CD14-positive monocyte (primary cell): ENCODE measurements at places on chromosomes 3 and 15.

DNA sequence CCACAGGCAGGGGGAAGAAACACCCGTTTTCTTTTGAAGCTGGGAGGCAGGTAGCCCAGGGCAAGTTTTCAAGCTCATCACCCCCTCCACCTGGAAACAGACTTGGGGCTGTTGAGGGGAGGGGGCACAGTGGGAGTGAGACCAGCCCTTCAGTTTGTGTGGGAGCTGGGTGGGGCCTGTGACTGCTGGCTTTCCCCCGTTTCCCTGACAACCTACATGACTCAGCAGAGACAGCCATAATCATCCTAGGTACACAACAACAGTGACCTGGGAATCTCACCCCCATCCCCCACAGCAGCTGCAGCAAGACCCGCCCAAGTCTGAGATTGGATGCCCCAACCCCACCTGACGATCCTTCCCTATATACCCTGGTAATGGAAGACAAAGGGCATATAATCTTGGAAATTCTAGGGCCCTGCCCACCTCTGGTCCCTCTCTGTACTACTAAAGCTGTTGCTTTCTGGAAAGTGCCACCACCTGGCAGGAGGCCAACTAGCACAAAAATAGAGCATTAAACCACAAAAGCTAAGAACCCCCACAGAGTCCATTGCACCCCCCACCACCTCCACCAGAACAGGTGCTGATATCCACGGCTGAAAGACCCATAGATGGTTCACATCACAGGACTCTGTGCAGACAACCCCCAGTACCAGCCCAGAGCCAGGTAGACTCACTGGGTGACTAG lies 422.2 kb upstream of the SGO1 start:
- no peak for DNase-seq

DNA sequence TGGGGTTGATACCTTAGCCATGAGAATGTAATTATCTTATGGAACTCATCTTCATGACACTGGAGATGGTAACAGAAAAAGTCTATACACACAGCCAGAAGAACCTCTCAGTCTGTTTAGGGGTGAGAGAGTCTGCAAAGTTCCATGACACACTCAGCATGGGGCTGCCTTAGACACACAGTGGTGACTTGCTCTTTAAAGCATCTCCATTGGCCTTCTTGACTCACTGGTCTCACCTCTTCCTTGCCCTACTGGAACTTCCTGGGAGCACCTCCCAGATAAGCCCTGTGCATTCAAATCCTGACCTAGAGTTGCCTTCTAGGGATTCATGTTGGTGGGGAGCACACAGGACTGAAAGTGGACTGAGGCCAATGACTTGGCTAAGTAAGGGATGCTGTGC lies 9.3 kb downstream of the MAGI1 start:
- DNase-seq, result no peak

- no peak for DNase-seq
Observed at GRCh38 chr3:158725348-158726011, 6.8 kb downstream of the RARRES1 start.

DNA sequence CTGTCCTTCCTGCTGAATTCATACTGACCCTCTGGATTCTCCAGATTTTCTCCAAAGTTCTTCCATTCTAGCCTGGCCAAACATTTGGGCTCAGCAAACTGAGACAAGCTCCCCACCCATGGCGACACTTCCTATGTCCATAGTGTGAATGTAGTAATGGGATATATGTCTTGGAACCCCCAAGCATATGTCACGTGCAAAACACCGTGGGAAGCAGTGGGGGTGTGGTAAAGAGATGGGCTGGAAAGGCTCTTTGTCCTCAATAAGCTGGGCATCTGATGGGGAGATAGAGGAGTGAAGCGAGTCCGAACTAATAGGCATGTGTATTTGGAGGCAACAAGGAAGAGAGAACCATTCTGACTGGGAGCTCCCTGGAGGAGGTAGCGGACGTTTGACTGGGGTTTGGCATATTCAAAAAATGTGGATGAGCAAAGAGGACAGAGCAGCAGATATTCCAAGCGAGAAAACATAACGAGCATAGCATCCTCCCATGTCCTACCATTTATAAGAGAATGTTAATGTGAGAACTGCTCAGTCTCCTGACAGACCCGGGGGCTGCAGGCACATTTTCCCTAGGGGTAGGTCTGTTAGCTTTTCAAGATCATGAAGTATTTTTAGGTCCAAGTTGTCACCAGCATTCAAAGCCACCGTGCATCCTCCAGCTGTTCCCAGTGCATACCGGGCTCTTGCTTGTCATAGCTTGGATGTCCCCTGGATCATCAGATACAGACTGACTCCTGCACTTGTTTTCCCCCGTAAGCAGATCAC lies 25.6 kb downstream of the TPM1 start:
- DNase-seq, result no peak

GRCh38 chr3:162094301-162094700 lies 597.7 kb downstream of the OTOL1 start:
- no peak for DNase-seq

DNA sequence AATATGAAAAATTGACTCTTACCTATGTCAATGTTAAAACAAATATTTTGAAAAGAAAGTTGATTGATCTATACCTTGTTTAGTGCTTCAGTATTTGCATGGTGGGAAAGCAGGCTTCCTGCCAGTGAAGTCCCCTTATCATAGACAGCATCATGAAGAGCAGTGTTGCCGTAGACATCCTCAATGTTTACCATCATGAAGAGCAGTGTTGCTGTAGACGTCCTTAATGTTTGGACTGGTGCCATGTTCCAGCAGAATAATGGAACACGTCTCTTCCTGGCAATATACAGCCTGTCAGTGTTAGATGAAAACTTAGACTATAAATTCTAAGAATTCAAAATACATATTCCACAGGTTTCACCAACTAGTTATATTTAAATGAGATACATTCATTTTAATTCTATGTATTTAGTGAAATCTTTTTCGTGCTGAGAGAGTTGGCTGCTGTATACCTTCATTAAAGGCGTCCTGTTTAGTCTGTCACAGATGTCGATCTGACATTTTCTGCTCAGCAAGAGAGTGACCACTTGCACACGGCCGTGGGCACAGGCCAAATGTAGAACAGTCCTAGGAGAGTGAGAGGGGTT lies 116.8 kb downstream of the LMLN start:
- no peak for DNase-seq

DNA sequence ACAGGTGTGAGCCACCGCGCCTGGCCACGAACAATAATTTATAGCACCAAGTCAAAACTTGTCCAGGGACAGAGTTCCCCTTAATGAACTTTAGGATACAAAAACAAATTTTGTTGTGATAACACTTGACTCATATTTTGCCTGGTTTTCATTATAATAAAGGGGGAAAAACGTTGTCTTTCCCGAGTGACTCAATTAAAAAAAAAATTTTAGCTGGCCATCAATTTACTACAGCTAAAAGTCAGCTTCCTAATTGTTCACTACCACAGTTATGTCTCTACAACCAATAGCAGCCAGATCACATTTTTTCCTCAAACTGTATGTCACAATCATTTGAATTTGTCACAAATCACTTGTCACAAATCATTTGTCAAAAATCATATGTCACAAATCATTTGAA lies 116.0 kb downstream of the P3H2 start:
- no peak for DNase-seq

GRCh38 chr3:144384241-144384979 lies 412.8 kb downstream of the DIPK2A start:
- no peak for DNase-seq

DNA sequence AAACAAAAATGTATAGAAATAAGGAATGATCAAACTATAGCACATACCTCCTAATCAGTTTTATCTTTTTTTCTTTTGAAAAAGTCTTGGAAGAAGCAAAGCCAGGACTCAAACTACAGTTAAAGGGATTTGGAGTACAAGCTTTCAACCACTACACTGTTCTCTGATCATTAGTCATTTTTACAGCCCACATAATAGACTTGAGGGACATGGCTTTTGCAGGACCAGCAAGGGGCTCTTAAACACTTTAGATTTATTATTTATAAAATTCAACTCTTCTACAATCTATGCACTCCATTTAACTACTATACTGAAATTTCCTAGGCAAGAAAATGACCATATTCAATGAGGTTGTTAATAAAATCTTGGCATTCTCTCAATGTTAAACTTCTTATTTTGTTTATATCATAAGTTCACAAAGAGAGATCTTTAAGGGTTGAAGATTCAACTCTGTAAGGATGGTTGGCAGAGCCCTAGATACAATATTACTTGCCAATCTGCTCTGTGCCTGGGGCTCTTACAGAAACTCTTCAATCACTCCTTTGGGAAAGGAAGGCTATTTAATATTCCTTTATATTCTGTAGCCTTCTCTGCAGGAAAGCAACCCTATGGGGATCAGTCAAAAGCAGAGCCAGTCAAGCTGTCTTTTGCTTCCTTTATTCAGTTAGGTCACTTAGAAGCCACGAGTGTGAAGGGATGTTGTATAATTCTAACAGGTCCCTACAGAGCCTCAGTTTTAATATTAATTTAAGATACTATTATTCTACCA lies 557.7 kb upstream of the SGO1 start:
- no peak for DNase-seq

- no peak for DNase-seq
Observed at GRCh38 chr3:132486099-132486498, 68.8 kb downstream of the DNAJC13 start.

DNA sequence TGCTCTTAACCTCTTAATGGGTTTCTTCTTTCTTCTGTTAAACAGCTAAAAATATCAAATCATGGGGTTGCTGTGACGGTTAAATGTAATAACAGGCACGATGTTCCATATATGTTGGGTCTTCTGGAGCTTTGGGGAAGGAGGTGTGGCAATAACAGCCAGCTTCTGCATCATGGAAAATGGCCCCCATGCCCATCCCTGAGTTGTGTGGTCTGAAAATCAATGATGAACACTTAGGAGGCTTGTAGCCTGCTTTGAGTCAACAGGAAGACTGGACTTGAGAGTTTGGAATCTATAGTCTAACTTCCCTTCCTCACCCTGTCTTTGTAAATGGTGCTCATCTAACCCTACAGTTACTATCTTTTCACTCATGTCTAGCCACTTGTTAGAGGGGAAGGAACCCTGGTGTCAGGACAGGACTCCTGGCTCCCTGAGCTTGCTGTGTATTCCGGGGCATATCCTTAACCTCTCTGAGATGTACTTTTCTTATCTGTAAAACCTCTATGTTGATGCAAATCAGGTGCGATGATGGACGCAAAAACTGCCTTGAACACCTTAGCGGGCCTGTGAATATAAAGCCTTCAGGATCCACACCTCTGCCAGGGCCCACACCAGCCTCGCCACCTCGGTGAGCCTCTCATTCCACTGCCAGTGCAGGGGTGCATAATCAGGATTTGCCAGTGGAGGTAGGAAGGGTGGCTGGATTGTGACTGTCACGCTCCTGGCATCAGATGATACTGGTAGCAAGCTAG lies 27.5 kb downstream of the SMAD3 start:
- DNase-seq, result peak; percentile 74

DNA sequence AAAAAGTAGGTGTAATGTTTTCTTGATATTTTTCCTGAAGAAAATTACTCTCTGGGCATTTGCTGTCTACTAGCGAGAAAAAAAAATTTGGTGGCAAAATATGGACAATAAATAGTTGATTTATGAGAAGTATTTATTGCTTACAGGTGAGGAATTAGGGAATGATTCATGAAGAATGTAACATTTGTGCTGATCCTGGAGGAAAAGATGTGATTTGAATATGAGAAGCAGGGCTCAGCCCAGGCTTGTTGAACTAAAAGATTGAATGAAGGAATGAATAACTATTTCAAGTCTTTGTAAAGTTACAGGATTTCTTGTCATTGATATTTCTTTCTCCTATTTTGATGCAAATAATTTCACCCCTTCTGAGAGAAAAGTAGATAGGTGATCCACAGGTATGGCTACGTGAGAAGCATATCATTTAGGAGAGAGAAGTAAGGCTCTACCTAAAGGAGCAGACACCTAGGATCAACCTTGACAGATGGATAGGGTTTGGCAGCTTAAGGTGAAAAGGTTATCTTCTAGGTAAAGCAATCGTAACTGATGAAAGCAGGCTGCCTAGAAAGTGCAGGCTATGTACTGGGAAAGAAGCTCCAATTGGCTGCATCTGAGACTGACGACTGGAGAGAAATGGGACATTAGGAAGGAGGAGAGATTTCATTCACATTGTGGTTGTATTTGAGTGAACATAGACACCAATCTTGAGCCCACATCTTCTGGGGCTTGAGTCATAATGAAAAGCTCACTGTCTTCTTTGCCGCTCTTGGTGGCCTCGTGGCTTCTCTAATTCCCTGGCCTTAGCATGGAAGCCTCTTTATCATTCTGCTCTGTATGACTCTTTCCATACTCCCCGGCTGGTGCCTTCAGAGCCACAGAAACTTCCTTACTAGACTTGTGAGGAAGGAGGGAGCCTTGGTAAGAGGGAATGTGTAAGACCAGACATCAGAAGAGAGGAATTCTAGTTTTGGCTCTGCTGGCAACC lies 106.5 kb downstream of the P3H2 start:
- no peak for DNase-seq

DNA sequence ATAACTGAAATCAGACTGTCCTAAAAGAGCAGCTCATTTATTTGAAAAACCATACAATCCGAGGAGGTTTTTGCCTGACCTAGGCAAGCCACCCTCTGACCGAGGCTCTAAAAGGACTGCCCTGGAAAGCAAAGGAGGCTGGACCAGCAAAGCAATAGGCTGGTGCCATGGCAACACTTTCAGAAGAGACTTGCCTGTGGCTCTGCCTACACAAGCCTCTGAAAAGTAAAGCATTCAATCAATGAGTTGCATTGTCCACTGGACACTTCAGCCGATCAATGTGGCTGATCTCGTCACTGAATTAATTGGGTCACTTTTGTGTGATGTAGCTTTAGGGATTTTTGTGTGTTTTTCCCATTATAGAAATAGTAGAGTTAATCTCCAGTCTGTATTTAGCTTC lies 99.1 kb upstream of the SEMA6D start:
- no peak for DNase-seq

- no peak for DNase-seq
Observed at GRCh38 chr3:112124907-112125607, 8.0 kb downstream of the GCSAM start.

- no peak for DNase-seq
Observed at GRCh38 chr3:197549261-197549885, 6.4 kb downstream of the BDH1 start.

GRCh38 chr3:4816306-4816705 lies 162.9 kb upstream of the BHLHE40 start:
- no peak for DNase-seq

DNA sequence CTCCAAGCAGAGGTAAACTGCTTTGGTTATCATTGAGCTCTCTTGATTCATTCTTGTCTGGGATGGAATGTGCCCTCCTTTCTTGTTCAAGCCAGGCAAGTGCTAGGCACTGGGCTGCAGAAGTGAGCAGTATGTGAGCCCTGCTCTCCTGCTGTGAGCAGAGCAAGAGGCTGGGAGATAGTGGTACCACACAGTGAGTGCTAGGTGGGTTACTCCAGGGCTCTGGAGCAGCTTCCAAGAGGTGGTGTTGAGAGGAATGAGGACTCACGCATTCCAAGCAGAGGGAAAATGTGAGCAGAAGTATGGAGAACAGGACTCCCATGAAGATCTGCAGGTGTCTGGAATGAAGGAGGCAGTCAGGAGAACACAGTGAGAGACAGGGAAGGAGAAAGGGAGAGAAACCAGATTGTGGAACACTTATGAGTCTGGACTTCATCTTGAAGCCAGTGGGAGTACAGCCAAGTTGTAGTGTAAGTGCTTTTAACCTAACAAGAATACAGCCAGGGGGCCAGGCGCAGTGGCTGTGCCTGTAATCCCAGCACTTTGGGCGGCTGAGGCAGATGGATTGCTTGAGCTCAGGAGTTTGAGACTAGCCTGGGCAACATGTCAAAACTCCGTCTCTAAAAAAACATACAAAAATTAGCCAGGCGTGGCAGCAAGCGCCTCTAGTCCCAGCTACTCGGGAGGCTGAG lies 199.9 kb upstream of the CTDSPL start:
- DNase-seq, result no peak
